ENCODE measurements at places on chromosomes 4 and X.

- DNase-seq: no peak
These were observed at the start of gene BGN for GRCh38 chrX:153494541-153495361. Gene BGN (plus strand): TSS chrX:153494980. CDS start chrX:153504632, 9,652 bp downstream.

DNA sequence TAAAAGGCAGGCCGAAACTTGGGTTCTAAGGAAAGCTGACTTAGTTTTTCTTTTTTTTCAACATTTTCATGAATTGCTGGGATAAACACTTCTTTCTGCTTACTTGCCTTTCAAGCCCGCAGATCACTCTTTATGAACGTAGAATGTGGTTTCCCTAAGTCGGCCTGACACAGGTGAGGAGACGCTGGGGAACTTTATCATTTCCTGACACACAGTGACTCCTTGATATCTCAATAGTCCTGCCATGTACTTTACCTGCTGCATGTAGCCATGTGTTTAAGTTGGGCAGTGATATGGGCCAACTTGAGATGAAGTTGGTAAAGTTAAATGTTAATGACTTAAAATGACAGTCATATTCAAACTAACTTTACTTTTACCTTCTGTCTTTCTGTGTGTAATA lies 26.6 kb upstream of the SNCA start:
- DNase-seq: no peak

DNA sequence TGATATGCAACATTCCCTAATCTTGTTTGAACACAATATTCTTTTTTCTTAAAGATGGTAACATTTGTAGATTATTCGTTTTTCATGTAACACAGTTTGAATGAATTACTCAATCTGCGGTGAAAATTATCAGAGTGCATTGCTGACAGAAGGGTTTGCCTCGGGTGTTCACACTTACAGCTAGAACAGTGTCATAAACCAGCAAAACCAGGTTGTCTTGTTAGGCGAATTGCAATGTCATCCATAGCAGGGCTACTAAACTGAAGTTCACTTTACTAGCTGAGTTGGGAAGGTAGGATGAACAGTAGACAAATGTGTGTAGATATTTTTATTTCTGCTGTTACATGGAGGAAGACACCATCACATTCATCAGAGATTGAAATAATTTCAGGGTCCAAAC lies 98.9 kb downstream of the SLC39A8 start:
- DNase-seq: no peak

DNA sequence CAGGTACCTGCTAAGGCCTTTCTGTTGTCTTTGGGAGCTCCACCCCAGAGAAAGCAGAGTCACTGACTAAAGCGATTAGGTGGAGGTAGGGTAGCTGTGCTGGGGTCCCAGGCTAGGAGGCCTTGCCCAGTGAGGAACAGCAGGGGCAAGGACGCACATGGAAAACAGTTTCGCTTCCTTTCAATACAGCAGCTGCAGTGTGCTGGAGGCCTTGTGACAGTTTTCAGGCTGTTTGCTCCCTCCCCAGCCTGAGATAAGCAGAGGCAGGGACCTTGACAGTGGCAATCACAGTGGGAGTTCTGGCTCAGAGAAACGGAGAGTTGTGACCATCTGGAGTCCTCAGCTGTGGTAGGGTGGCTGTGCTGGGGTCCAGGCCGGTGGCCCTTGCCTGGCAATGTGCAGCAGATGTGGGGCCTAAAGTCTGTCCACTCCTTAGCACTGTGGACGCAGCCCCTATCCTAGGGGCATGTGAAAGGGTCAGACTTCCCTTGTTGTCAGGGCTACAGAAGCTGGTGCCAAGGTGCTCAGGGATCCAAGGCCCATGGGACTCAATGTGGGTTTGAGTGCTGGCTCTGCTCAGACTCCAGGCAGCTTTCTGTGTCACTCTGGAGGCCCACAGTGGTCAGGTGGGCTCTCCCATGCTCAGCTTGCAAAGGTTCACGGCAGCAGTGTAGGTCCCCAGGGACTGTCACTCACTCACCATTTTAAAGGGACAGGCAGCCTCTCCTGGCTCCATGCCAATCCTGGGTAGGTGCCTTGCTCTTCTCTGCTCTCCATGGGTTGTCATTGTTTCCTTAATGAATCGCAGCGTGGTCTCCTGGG lies 534.9 kb upstream of the FMR1 start:
- DNase-seq: no peak

DNA sequence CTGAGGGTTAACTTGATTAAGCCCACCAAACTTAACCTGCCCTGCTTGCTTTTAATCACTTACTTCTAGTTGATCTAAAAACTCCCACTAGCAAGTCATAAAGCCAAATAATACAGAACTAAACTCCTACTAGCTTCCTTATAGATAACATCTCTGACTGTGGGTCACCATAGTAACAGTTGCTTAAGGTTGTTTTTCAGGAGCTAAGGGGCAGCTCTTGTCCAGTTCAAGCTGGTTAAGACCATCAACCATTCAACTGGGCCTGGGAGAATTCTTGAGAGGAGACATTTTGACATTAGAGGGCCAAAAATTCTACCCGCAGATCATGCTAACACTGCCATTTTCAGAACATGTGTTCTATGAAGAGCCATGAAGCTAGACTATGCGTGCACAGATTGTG lies 67.0 kb downstream of the UCHL1 start:
- no peak for DNase-seq

DNA sequence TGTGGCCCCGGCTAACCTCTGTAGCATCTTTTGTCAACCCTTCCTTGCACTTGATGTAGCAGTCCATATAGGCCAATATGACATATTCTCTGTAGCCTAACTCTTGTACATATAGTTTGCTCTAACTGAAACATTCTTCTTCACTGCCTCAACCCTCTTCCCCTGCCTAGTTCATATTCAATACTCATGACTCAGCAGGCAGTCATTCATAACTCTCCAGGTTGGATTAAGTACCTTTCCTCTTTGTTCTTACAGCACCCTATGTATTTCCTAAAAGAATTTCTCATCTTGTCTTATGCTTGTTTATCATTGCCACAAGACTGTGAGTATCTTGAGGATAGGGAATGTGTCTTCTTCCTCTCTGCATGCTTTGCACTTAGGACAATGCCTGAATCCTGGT lies 76.9 kb downstream of the TMLHE start:
- no peak for DNase-seq

- no peak for DNase-seq
These were observed 668.0 kb upstream of the LCORL start for GRCh38 chr4:18689308-18690115.

GRCh38 chrX:39972340-39972739 lies 125.4 kb downstream of the BCOR start:
- no peak for DNase-seq

GRCh38 chr4:147683188-147683591 lies 773 bp downstream of the PRMT9 start:
- DNase-seq: no peak

GRCh38 chr4:139794158-139794954 lies 128.7 kb downstream of the MGST2 start:
- no peak for DNase-seq
